Calu3 (cell line): ENCODE measurements at places on chromosomes 16 and 17. TPM values are rescaled to one million over a fixed set of nuclear protein-coding genes. Genes with fewer than 3 reads are reported as not detected.
A peak's percentile ranks its signal among the peaks of the same experiment; 100 is the strongest.

The TEKT5 gene
- not detected in 2 replicates for total RNA-seq

The LIMD2 gene
- total RNA-seq = 5.0 and 8.0 TPM in 2 replicates

The OR2C1 gene
- total RNA-seq = not detected in 2 replicates

The SLC35G6 gene
- not detected in 2 replicates for total RNA-seq

The ADAM11 gene
- 0.57 and 1.2 TPM in 2 replicates for total RNA-seq

The SMTNL2 gene
- total RNA-seq = not detected in 2 replicates

The SEC14L5 gene
- 0.52 and 0.54 TPM in 2 replicates for total RNA-seq

- peaks cover 58% of the 10 kb centered on the region for H3K27me3 ChIP-seq
- no peak overlapping the region for H3K27ac ChIP-seq
- no peak overlapping the region for H3K4me3 ChIP-seq
- H3K4me1 ChIP-seq = peaks cover 9% of the 10 kb centered on the region
- DNase-seq = no peak
- H3K36me3 ChIP-seq = peaks cover 5% of the 10 kb centered on the region
Measured at GRCh38 chr17:78486946-78487680, 90.1 kb downstream of the DNAH17 start.

GRCh38 chr17:1648173-1648962 is 1.3 kb downstream of the RILP start:
- peak overlapping the region; percentile 57 for H3K4me3 ChIP-seq
- no peak for DNase-seq
- no peak overlapping the region for H3K27ac ChIP-seq
- H3K27me3 ChIP-seq = no peaks in the 10 kb centered on the region

DNA sequence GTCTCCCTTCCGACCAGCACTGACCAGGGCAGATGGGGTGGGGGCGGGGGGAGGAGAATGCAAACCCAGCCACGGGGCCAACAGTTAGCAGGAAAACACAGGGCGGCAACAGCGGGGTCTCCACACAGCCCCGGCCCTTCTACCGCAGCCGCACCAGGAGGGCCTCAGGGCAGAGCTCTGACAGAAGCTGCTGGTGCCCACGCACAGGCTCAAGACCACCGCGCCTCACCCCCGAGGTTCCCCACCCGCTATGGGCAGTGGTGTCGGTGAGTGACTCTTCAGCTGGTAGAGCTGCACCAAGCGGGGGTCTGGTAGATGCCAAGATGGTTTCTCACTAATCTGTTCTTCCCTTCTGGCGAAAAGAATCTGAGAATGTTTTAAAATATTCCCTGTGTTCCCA is 16.1 kb downstream of the HAGH start:
- H3K4me3 ChIP-seq = no peak overlapping the region
- H3K4me1 ChIP-seq = no peaks in the 10 kb centered on the region
- no peak for DNase-seq
- H3K36me3 ChIP-seq = peaks cover 33% of the 10 kb centered on the region
- no peaks in the 10 kb centered on the region for H3K27me3 ChIP-seq

- DNase-seq = no peak
- peaks cover 13% of the 10 kb centered on the region for H3K36me3 ChIP-seq
- no peak overlapping the region for H3K27ac ChIP-seq
Measured at GRCh38 chr17:37045351-37045922, 96.7 kb downstream of the AATF start.

GRCh38 chr16:52816993-52817392 is 235.7 kb downstream of the CHD9NB start:
- peaks cover 5% of the 10 kb centered on the region for H3K36me3 ChIP-seq
- no peaks in the 10 kb centered on the region for H3K27me3 ChIP-seq
- DNase-seq = no peak
- H3K4me1 ChIP-seq = peaks cover 28% of the 10 kb centered on the region
- no peak overlapping the region for H3K27ac ChIP-seq

- no peak overlapping the region for H3K4me3 ChIP-seq
- no peaks in the 10 kb centered on the region for H3K36me3 ChIP-seq
- no peak overlapping the region for H3K27ac ChIP-seq
- no peaks in the 10 kb centered on the region for H3K27me3 ChIP-seq
- DNase-seq = no peak
Measured at GRCh38 chr16:62353355-62353754, 317.1 kb upstream of the CDH8 start.

DNA sequence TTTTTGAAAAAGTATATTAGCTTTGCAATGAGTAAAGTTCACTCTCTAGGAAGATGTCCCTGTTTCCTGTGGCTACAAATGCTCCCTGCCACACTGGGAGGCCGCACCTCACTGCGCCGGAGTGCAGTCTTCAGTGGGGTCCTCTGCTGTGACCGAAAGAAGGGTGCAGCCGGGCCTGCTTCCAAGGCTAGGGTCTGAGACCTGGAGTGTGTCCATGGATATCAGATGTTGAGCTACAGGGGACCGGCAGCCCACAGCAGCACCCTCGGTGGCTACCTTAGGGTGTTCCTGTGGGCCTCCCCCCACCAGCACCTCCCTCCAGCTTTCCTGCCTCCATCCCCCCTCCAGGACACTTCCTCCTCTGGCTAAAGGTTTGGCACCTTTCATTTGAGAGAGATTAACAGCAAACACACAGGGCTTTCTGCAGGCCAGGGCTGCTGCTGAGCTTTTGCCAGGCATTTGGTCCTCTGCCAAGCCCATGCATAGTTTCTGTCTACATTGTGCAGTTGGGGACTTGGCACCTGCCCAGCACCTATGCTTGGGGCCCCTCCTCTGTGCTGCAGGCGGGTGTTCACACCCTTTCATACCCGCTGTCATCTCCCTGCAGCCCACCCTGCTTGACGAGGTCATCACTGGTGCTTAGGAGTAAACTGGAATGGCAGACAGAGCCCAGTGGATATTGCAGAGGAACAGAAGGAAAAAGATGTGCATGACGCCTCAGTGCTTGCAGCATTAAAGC is 33.8 kb upstream of the CRISPLD2 start:
- DNase-seq = peak; percentile 91
- H3K4me3 ChIP-seq = peak overlapping the region; percentile 25
- peaks cover 21% of the 10 kb centered on the region for H3K4me1 ChIP-seq
- no peaks in the 10 kb centered on the region for H3K27me3 ChIP-seq
- H3K27ac ChIP-seq = peak overlapping the region; percentile 48
- peaks cover 25% of the 10 kb centered on the region for H3K36me3 ChIP-seq

DNA sequence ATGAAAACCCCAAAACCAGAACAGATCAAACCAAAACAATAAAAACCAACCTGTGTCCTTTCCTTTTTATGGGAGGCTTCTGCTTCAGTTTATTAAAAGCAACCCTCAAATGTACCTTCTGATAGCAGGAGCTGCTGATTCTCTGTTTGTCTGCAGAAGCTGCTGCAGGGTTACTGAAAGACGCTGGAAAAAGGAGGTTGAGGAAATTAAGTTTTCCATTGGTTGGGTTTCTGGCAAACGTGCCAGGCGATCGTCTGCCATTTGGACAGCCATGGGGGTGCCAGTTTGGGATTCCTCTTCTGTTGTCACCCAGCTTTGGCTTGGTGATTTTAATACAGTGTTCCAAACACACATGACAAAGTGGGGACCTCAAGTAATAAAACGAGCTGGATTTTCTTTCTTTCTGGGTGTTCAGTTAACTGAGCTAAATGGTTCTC is 185.4 kb upstream of the ZFHX3 start:
- peaks cover 18% of the 10 kb centered on the region for H3K36me3 ChIP-seq
- H3K4me3 ChIP-seq = peak overlapping the region; percentile 72
- peak overlapping the region; percentile 48 for H3K27ac ChIP-seq
- peaks cover 22% of the 10 kb centered on the region for H3K4me1 ChIP-seq
- H3K27me3 ChIP-seq = peaks cover 37% of the 10 kb centered on the region

DNA sequence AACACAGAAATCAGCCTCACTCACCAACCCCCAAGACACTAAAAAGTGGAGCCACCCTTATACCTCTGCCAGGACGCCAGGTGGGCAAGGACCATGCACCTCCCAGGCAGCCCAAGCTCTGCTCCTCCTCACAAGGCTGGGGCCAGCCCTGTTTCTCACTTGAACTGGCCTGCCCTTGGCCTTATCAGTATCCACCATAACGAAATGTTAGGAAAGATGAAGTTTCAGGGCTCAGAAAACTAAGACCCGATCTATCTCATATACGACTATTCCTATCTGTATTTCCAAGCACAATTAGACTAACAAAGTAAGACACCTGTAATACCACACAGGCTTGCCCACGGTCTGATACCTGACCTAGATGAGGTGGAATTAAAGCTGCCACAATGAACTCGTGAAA is 6.9 kb downstream of the FBXO31 start:
- peaks cover 14% of the 10 kb centered on the region for H3K36me3 ChIP-seq
- no peak overlapping the region for H3K27ac ChIP-seq
- H3K27me3 ChIP-seq = no peaks in the 10 kb centered on the region
- H3K4me3 ChIP-seq = no peak overlapping the region
- H3K4me1 ChIP-seq = peaks cover 30% of the 10 kb centered on the region

- H3K4me3 ChIP-seq = no peak overlapping the region
- no peak for DNase-seq
- H3K27ac ChIP-seq = no peak overlapping the region
- no peaks in the 10 kb centered on the region for H3K4me1 ChIP-seq
Measured at GRCh38 chr16:55048745-55049144, 118.1 kb downstream of the IRX5 start.

- peaks cover 99% of the 10 kb centered on the region for H3K27me3 ChIP-seq
- H3K4me1 ChIP-seq = no peaks in the 10 kb centered on the region
- no peak overlapping the region for H3K4me3 ChIP-seq
- no peak for DNase-seq
- H3K27ac ChIP-seq = no peak overlapping the region
- no peaks in the 10 kb centered on the region for H3K36me3 ChIP-seq
Measured at GRCh38 chr17:6061290-6061689, 8.9 kb upstream of the WSCD1 start.

GRCh38 chr16:24701521-24701951 is 27.9 kb upstream of the TNRC6A start:
- no peaks in the 10 kb centered on the region for H3K27me3 ChIP-seq
- H3K36me3 ChIP-seq = peaks cover 11% of the 10 kb centered on the region
- DNase-seq = peak; percentile 9

DNA sequence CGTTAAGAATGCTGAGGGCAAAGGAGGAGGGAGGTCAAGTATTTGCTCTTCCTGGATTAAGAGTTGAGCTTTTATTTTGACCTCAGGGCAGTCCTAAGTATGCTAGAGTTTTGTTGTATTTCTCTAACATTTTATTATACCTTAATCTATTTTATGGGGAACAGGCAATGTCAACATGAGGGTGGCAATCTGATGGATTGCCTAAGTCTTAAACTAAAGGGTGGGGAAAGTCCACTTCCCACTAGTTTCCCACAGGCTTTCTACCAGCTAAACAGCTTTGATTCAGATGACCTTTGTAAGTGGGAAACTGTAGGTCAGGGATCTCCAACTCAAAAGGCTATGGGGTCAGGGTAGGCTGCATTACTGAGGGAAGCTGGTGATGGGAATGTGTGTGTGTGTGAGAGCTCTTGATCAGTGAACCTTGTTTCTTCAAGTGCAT is 24.9 kb downstream of the HSD17B2 start:
- H3K36me3 ChIP-seq = no peaks in the 10 kb centered on the region
- H3K27ac ChIP-seq = no peak overlapping the region
- no peak overlapping the region for H3K4me3 ChIP-seq
- H3K4me1 ChIP-seq = peaks cover 48% of the 10 kb centered on the region

DNA sequence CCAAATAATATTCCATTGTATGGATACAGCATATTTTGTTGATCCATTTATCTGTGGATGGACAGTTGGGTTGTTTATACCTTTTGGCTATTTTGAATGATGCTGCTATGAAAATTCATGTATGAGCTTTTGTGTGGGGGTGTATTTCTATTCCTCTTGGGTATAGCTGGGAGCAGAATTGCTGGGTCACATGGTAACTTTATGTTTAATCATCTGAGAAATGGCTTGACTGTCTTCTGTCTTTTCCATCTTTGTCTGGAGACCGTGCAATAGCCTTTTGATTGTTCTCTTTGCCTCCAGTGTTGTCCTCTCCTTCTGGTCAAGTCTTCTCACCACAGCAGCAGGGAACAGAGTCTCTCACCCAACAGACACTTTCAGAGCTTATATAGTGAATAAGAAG is 20.5 kb upstream of the MAF start:
- H3K36me3 ChIP-seq = no peaks in the 10 kb centered on the region
- H3K27ac ChIP-seq = no peak overlapping the region
- H3K27me3 ChIP-seq = peaks cover 50% of the 10 kb centered on the region
- H3K4me3 ChIP-seq = no peak overlapping the region
- DNase-seq = no peak
- H3K4me1 ChIP-seq = no peaks in the 10 kb centered on the region

- no peak overlapping the region for H3K4me3 ChIP-seq
- no peaks in the 10 kb centered on the region for H3K4me1 ChIP-seq
- H3K27me3 ChIP-seq = peaks cover 100% of the 10 kb centered on the region
- no peak for DNase-seq
- H3K27ac ChIP-seq = no peak overlapping the region
Measured at GRCh38 chr17:79203016-79203415, 128.4 kb downstream of the ENGASE start.

DNA sequence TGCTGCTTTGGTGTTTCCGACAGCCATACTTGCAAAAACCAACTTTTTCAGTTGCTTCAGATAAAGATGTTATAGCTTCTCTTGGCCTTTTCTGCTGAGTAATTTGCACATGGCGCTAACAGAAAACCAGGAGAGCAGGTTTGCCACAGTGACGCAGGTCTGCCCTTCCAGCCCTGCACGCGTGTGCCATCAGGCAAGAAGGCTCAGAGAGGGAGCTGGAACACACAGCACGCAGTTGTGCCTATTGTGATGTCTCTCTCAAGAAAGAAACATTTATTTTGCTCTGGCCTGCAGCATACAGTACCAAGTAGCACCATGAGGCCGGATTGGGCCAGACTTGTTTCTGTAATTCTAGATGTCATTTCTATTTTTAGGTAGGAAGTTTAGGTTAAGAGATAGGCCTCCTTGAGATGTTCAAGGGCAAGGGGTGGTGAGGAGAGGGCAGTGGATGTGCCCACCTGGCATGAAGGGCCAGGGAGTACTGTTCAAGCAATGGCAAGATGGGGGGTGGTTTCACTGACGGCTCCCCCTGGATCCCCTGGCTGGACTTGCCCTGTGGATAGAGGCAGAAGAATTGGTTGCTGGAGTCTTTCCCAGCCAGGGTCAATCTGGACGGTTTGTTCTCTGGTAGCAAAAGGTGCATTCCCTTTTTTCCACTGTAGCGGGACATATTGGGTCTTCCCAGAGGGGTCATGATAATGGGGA is 1.9 kb downstream of the CBX2 start:
- H3K27me3 ChIP-seq = peaks cover 38% of the 10 kb centered on the region
- peaks cover 17% of the 10 kb centered on the region for H3K36me3 ChIP-seq
- H3K27ac ChIP-seq = no peak overlapping the region
- H3K4me3 ChIP-seq = peak overlapping the region; percentile 93
- no peak for DNase-seq

DNA sequence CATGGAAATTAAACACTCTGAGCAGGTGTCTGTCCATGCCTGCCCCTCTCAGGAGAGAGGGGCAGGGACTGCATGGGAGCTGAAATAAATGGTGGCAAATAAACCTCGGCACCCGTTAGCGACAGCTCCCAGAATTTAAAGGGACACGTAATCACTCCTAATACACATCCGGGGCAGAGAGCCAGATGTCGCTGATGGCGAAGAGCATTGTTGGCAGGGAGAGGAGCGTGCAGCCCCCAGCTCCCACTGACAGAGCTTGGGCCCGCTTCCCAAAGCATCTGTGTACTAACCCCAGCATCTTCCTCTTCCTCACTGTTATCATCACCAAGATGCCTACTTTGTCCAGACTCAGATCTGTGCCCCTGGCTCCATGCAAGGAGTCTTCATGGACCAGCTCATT is 85.8 kb downstream of the IRX5 start:
- H3K27me3 ChIP-seq = peaks cover 19% of the 10 kb centered on the region
- no peaks in the 10 kb centered on the region for H3K36me3 ChIP-seq
- no peak for DNase-seq
- no peak overlapping the region for H3K4me3 ChIP-seq
- no peaks in the 10 kb centered on the region for H3K4me1 ChIP-seq

- no peak for DNase-seq
- no peaks in the 10 kb centered on the region for H3K27me3 ChIP-seq
- H3K36me3 ChIP-seq = peaks cover 85% of the 10 kb centered on the region
Measured at GRCh38 chr17:75734674-75735294, 13.5 kb downstream of the ITGB4 start.
